Neural progenitor cell (in vitro differentiated cells): ENCODE measurements at places on chromosomes 5 and 9. TPM values are rescaled to one million over a fixed set of nuclear protein-coding genes. Genes with fewer than 3 reads are reported as not detected.

GMCL2 gene
- total RNA-seq, result not detected in 2 replicates

KCNV2 gene
- total RNA-seq, result not detected in 2 replicates

N4BP3 gene
- 4.1 and 12.8 TPM in 2 replicates for total RNA-seq

DNA sequence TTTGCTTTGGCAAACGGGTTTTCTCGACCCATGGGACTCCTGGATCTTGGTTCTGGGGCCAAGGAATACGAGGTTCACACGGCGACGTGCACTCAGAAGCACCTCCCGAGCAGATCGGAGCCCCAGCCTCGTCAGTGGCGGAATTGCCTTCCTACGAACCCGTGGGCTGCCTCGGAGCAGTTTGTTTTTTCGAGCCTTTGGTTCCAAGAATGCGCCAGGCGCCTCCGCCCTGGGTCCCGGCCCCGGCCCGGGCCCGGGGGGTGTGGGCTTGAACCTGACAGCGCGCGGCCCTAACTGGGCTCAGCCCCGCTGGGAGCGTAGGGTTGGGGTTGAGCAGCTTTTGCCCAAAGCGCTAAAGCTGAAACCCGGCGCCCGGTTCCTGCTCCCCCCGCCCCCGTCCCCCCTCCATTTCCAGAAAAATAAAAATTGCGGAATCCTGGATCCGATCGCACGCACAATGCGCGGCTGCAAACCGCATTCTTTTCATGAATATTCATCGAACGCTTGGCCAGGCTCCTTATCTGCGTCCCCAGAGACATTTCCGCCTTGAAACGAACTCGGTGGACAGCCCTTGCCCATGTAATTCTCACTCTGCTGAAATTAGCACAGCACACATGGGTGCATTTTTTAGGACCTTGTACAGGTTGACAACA is 1.0 kb downstream of the BASP1 start:
- DNase-seq, result peak; percentile 46

GRCh38 chr9:26067608-26068007 is 389.4 kb upstream of the TUSC1 start:
- DNase-seq, result no peak

GRCh38 chr5:39506211-39506610 is 81.4 kb upstream of the DAB2 start:
- DNase-seq, result no peak

DNA sequence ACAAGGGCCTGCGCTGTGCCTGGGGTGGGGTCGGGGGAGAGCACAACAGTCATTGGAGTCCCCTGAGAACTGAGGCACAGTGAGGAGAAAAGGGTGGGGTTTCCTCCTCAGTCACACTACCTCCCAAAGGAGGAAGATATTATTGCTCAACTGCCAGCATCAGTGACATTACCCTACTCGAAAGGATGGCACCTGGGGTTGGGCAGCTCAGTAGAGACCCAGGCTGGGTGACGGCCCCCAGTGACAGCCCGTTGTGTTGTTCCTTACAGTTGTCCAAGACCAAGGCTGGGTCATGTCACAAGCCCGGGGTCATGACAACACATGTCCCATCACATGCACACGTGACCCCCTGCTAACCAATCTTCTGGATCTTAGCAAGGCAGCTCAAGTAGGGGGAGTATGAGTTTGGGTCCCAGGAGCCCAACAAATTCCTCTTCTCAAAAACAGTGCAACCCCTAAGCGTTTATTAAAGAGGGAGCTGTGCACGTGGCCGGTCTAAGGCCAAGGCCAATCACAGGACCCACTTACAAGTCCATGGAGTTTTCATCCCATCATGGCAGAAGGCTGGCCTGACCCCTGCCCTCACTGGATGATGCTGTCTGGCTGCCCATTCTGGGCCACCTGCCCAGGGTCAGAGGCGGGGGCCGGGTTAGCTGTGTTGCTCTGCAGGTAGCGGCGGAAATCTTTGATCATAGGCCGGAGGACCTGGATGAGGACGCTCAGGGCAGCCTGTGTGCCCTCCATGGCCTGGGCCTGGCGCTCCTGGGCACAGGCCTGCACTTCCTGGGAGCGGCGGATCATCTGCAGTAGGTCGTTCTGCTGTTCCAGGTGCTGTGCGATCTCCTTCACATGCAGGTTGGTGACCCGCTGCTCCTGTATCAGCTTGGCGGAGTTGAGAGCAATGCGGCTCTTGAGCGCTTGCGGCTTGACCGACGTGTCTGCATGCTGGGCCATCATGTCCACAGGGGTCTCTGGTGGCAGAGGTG is 4.0 kb downstream of the NAIF1 start:
- no peak for DNase-seq

DNA sequence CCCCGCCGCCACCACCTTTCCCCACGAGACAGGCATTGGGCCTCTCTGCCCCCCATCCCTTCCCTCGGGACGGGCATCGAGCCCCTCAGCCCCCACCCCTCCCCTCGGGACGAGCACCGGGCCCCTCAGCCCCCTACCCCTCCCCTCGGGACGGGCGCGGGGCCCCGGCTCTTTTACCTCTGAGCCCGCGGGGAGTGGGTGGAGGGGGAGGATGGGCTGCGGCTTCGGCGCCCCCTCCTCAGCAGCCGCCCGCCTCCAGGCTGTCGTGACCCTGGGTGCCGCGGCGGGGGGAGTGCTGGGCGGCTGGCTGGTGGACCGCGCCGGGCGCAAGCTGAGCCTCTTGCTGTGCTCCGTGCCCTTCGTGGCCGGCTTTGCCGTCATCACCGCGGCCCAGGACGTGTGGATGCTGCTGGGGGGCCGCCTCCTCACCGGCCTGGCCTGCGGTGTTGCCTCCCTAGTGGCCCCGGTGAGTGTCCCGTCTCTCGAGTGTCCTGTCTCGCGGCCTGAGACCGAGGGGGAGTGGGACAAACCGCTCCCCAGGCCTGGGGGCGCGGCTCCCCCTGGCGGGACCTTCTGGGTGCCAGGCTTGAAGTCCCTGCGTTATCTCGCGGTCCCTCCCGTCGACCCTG is 791 bp downstream of the SLC2A8 start:
- DNase-seq, result peak; percentile 71

DNA sequence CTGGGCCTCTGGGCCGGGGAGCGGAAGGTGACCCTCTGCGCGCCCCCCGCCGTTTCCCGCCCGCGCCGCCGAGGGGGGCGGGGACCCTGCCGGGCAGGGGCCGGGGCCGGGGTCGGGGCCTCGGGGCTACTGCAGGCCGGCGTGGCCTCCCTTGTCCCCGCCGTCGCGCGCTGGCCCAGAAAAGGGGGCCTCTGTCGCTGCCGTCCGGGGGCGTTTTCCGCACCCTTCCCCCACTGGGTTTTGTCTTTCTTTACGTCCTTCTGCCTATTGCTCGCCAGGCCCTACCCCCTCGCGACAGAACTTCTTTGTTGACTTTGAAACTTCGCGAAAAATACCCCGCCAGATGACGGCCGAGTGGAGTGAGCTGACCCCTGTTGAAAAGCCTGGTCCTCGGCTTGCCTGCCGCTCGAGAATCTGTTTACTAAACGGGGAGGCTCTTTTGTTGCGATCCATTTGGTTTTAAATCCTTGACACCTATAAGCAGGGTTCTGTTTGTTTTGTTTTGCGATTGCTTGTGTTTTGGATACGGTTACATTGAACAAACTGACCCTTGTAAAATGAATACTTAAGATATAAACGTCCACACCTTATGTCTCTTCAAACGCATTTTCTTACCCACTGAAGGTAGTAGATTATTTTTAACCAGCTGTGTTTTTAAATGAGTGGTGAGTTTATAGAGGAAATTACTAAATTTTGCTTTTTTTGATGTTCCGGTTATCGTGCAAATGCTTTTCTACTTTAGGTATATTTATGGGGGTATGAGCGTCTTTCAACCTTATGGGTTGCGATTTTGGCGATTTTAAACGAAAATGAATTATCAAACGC is 765 bp downstream of the MARCHF6 start:
- peak; percentile 63 for DNase-seq

GRCh38 chr5:1291611-1292080 is 3.2 kb downstream of the TERT start:
- no peak for DNase-seq

DNA sequence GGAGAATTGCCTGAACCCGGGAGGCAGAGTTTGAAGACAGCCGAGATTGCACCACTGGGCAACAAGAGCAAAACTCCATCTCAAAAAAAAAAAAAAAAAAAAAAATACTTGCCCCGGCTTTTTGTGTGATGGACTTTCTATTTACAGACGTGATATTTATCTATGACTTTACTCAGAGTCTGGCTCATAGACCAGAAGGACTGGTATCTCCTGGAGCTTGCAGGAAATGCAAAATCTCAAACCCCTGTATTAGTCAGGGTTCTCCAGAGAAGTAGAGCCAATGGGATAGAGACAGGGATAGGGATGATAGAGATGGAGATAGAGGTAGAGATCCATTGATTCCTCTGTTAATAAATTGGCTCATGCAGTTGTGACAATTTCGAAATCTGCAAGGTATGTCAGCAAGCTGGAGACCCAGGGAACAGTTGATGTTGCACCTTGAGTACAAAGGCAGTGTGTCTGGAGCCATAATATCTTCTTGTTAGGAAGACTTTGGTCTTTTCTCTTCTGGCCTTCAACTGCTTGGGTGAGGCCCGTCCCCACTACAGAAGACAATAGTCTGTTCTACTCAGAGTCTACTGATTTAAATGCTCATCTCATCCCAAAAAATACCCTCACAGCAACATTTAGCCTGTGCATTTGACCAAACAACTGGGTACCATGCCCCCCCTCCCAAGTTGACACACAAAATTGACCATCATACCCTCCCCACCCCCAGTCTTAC is 195.4 kb upstream of the MSX2 start:
- DNase-seq, result no peak

DNA sequence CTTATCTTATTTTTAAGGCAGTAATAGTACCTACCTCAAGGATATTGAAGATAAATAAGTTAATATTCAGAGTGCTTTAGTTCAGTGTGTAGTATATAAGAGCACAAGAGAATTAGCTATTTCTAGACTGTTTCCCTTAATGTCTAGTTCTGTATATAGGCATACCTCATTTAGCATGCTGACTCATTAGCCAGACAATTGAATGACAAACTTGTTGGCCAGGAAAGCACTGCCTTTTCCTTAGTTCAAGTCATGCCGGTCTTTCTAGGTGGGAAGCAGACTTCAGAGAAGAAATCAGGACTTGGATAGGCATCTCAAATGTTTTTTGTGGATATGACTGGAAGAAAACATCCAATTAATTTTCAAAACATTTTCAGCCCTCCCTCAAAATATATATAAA is 3.2 kb upstream of the FBXO4 start:
- DNase-seq, result no peak

- no peak for DNase-seq
Observed at GRCh38 chr5:39578887-39579497, 154.2 kb upstream of the DAB2 start.

DNA sequence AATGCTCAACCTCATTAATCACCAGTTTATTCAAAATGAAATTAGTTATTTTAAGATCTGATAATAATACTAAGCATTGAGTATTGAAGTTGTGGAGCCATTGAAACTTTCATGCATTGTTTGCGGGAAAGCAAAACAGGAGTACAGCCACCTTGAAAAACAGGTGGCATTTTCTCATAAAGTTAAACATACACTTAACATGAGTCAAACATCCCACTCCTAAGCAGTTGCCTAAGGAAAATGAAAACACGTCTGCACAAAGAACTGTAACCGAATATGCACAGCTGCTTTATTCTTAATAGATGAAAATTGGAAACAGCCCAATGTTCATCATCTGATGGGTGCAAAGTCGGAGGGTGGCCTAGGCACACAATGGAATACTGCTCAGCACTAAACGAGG is 177.3 kb downstream of the IRX2 start:
- no peak for DNase-seq

DNA sequence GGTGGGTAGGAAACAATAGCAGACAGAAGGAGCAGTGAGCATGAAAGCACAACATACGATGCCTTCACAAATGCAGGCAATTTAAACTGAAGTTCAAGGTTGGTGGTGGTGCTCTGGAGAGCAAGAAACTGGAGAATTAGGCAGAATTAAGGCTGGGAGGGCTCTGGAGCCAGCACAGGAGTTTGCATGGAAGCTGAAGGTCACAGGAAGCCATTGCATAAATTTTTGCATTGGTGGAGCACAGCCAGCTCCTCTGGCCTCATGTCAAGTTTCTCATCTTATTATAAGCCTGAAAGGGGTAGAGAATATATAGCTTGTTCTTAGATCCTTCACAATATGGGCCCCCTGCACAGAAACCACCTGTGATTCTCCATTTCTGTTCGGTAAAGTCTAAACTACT is 207.4 kb downstream of the PAPPA start:
- no peak for DNase-seq

DNA sequence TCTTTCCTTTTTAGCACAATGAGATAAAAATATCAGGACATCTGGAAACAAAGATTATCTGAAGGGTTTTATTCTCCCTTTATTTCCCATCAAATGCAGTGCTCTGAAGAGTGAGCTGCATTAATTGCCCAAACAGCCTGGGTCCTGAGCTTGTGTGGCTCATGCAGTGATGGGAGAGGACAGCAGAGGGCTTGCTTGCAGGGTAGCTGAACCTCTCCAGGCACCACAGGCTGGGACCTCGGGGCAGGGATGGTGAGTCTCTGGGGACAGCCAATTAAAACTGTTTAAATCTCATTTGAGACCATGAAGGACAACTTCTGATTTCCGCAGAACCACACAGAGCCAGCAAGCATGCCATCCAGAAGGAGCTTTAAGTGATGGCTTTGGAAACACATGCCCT is 71.2 kb downstream of the PLAC8L1 start:
- no peak for DNase-seq

DNA sequence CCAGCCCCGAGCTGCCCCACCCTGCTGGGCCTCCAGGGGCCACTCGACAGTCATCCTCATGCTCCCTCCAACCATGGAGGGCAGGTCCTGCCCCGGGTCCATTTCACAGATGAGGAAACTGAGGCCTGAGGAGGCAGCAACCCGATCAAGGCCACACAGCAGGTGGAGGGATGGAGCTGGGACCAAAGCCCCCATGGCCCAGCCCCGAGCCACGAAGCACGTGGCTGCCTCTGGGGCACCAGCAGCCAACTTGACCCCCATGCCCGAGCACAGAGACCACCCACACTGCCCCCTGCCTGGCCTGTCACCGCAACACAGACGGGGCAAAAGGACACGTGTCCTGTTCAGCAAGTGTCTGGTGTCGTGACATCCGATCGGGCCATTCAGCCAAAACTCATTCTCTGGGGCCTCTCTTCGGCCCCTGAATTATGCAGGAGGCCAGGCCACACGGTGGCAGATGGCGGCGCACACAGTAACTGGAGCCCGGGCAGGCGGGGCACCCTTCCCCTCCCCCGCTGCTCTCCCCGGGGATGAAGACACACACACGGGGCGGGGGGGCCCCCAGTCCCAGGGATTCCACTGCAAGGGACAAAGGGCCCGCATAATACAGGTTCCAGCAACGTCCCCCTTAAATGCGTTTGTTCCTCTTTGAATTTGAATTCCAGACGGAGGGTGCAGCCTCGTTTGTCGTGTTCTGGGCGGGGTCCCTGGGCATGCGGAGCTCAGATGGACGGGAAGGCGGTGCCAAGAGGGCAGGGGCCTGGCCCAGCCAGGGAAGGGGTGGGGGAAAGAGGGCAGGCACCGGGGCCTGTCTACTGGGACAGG is 29.4 kb upstream of the TMEM250 start:
- peak; percentile 54 for DNase-seq

- no peak for DNase-seq
Observed at GRCh38 chr5:157596487-157596886, 20.9 kb upstream of the ADAM19 start.

- DNase-seq, result peak; percentile 53
Observed at GRCh38 chr5:118628660-118629354, 359.5 kb downstream of the DTWD2 start.
